NCI-H1092 treated with DMSO at 0.1 percent for 48 hours (cell line): ENCODE measurements at places on chromosomes 6 and 20.

GRCh38 chr6:118902726-118903125, 8.8 kb downstream of the ASF1A start:
- no peak for DNase-seq

DNA sequence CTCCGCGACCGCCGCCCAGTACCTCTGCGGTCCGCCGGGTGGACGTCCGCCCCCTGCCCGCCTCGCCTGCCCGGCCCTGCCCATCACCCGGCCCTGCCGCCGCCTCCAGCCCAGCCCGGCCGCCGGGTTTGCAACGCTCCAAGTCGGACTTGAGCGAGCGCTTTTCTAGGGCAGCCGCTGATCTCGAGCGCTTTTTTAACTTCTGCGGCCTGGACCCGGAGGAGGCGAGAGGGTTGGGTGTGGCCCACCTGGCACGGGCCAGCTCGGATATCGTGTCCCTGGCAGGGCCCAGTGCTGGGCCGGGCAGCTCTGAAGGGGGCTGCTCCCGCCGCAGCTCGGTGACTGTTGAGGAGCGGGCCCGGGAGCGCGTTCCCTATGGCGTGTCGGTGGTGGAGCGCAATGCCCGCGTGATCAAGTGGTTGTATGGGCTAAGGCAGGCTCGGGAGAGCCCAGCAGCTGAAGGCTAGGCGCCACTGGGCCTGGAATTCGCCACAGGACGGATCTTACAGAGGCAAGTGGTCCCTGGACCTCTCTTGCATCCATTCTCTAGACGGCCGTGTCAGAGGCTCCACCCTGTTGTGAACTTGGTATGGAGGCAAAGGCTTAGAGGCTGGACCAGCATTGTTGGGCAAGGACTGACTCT, 11.8 kb downstream of the FAM110A start:
- no peak for DNase-seq

DNA sequence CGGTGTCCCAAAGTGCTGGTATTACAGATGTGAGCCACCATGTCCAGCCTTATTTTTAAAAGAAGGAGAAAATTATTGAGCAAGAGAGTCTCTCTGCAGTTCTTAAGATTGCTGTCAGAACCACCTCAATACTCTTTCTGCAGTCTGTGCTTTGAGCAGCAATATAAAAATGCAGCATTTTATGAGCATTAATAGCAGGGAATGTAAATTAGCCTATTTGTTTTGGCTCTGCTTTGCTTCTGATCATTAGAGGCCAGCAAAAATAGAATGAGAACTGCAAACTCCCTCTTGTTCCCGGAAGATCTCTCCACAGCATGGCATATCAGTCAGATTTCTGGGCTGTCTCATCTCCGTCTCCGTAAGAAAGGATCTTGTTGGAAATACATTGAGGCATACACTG, 35.8 kb downstream of the C6orf15 start:
- DNase-seq = no peak

DNA sequence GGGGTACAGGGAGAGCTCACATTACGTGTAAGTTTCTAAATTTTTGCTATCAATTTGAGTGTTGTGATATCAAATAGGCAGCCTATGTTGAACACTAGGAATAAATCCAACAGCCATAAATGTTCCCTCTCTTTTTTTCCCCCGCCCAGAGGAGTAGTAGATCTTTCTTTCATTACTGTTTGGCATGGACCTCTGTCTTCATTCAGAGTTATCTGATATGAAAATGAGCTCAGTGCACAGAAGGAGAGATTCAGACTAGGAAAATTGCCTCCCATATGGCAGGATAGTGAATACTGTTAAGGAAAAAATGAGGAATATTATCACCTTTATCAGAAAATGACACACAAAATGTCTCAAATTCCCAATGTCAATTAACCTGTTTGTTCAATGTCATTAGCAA, 110.0 kb upstream of the EYS start:
- no peak for DNase-seq

GRCh38 chr6:24915641-24916040, 20.1 kb downstream of the RIPOR2 start:
- DNase-seq = no peak

DNA sequence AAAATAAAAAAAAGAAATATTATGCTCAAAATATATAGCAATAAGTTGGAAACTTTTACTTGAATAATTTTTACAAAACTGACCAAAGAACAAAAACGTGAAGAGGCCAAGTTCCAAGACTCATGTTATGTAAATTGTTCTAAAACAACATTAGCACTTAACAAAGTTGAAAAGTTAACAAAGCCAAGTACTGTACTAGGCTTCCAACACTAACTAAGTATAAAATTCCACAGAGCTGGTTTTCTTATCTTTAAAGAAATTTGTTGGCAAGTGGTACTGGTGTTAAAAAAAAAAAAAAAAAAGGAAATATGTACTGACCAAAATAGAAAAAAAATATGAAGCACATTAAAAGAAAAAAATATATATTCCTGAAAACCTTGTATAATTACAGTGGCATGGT, 127.8 kb downstream of the SLC16A10 start:
- DNase-seq = no peak

GRCh38 chr6:67812125-67812524, 823.0 kb upstream of the ADGRB3 start:
- no peak for DNase-seq
